ENCODE measurements at places on chromosomes 11 and 22. TPM values are rescaled to one million over a fixed set of nuclear protein-coding genes. Genes with fewer than 3 reads are reported as not detected.

The TSPAN18 gene
- total RNA-seq, result 0.84 TPM

The SLC5A12 gene
- not detected for total RNA-seq

The MRGPRX3 gene
- 0.21 TPM for total RNA-seq

The HORMAD2 gene
- total RNA-seq, result not detected

The MAPK8IP2 gene
- 0.65 TPM for total RNA-seq

The DCDC1 gene
- not detected for total RNA-seq

The RIMBP3C gene
- not detected for total RNA-seq

The IRAG1 gene
- 0.49 TPM for total RNA-seq

The C22orf31 gene
- not detected for total RNA-seq

The EIF3M gene
- 577 TPM for total RNA-seq

The ART5 gene
- not detected for total RNA-seq

The PAX6 gene
- not detected for total RNA-seq

The BLID gene
- 0.71 TPM for total RNA-seq

The PAK1 gene
- total RNA-seq, result 38.6 TPM

The PKDREJ gene
- not detected for total RNA-seq

The OLFML1 gene
- not detected for total RNA-seq

The TIGD3 gene
- total RNA-seq, result not detected

The MRGPRX4 gene
- total RNA-seq, result not detected

The PLXNB2 gene
- 221 TPM for total RNA-seq

The WNT11 gene
- total RNA-seq, result 0.21 TPM
